ENCODE measurements at places on chromosomes 2 and 18. TPM values are rescaled to one million over a fixed set of nuclear protein-coding genes. Genes with fewer than 3 reads are reported as not detected.
A peak's percentile ranks its signal among the peaks of the same experiment; 100 is the strongest.

CCDC150 gene
- total RNA-seq: 4.6 TPM

CABYR gene
- 2.8 TPM for total RNA-seq

GRCh38 chr18:46080156-46080555 is 8.1 kb upstream of the PSTPIP2 start:
- DNase-seq: no peak

- no peak for DNase-seq
Measured at GRCh38 chr2:15594291-15595256, 2.9 kb downstream of the DDX1 start.

DNA sequence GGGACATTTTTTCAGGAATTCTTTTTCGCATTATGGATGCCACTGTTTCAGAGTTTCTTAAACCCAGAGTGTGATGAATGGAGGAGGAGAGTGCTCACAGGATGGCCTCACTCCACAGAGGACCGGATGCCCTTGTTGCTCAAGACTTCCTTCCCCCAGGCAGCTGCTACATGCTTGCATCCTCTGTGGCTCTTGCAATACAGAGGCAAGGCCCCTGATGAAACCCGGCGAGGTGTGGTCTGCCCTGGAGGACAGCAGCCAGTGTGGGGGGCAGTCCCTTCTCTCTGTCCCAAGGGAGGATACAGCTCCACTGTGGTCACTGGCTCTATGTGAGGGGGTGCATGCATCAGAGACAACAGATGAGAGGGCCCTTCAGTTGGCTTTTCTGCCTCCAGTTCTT is 109.6 kb downstream of the SH3RF3 start:
- DNase-seq: peak; percentile 78
